ENCODE measurements at places on chromosomes 13 and 19.

DNA sequence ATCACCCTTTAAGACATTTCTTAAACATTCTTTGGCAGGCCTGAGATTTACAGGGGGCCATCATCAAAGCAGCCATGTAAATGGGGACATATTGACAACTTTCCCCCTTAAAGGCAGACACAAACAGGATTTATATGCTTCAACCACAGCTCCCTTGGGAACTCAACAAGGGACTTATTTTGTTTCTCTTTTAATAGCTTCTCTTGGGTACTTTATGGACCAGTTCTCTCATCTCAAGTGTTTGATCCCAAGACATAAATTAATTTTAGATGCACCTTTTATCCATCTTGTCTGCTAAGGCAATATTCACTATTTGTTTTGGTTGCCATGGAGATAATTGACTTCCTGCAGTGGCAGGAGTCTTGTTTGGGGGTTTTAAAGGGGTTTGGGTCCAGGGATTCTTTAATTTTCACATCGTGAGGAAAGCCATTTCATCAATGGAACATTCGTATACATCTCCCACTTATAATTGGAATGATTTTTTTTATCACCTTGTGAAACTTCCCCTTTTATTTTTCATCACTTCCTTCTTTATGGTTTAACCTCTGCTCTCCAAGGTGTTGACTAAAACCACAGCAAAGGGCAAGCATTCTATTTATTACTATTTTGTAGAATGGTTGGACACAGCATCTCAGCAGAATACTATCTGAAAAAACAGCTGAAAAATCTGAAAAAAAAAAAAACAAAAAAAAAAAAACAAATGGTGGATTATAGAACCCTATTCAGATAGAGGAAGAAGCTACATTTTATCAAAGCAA lies 726.0 kb downstream of the DIAPH3 start:
- no peak for DNase-seq

DNA sequence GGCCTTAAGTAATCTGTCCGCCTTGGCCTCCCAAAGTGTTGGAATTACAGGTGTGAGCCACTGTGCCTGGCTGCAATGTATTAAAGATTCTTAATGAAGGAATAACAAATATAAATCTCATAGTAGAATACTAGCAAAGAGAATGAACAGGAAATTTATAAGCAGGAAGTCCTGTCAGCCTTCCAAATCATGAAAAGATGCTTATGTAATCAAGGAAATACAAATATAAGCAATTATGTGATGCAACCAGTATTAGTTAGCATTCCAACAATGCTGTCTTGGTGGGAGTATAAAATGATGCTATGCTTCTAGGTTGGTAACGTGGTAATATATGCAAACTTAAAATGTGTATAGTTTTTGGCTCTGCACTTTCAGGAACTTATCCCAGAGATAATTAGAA lies 133.8 kb downstream of the PDS5B start:
- no peak for DNase-seq

GRCh38 chr19:47247308-47247990 lies 8.9 kb upstream of the CCDC9 start:
- DNase-seq, result peak; percentile 87

- no peak for DNase-seq
Measured at GRCh38 chr19:14722127-14722526, 32.3 kb downstream of the ZNF333 start.

DNA sequence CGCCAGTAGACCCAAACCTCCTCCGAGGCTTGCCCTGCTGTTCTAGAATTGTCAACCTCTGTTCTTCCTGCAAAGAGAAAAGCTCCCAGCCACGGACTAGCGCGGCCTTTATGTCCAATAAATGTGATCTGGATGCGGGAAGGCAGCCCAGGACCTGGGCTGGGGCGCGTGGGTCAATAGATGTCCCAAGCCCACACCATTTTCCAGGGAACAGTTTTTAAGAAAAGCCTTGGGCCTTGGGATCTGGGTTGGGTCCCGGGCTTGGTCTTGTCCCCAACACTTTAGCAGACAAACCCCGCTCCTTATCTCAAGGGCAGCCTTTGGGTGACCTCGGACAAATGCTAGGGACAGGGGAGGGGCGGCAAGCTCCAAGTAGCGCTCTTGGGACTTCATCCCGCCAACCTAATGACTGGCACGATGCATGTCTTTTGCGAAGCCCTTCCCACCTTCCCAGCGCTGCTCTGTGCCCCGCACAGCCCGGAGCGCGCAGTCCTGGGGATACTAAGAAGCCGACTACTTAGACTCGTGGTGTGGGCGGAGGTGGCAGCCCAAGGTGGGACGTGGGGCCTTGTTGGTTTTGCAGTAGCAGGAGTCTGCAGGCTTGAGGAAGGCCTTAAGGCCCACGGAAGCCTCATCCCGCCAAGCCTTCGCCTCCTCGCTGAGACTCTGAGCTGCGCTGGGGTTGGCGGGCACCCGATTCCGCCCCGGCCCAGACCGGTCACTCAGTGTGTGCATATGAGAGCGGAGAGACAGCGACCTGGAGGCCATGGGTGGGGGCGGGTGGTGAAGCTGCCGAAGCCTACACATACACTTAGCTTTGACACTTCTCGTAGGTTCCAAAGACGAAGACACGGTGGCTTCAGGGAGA lies 10.8 kb downstream of the SOX21 start:
- DNase-seq, result no peak

DNA sequence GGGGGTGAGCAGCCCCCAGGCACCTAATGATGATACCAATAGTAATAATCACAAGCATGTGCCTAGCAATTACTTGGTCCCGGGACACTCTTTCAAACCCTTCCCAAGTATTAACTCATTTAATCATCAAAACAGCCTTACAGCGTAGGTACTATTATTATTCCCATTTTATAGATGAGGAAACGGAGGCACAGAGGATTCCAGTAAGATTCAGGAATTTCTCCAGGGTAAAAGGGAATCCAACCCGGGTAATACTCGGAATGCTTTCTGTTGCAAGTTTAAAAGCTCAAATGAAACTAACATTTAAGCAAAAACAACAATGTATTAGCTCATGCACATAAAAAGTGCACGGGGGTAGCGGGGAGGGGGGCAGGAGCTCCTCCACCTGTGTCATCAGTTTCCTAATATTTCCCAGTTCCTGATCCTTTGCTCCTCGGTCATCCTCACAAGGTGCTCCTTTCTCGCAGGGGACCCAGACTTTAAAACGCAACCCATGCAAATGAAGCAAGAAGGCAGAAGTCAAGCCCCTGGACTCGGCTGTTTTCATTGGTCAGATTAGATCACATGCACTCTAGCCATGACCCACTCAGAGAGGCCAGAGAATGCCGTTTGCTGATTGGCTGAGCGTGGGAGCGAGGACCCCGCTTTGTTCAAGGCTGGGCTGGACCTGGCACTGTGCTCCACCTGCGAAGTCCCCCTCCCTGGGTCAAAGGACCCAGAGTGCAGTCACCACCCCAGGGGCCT lies 38.3 kb upstream of the C19orf12 start:
- no peak for DNase-seq

DNA sequence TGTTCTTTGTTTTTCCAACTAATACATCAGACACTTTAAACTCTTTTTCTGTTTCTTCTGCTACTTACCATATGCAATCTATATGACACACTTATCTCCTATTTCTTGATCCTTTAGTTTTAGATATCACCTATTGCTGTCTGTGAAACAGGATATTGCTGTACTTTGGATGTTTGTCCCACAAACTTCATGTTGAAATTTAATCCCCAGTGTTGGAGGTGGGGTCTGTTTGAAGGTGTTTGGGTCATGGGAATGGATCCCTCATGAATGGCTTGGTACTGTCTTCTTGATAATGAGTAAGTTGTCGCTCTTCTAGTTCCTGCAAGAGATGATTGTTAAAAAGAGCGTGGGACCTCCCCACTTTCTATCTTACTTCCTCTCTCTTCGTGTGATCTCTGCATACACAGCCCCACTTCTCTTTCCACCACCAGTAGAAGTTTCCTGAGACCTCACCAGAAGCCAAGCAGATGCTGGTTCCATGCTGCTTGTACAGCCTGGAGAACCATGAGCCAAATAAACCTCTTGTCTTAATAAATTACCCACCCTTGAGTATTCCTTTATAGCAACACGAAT lies 244.2 kb downstream of the NHLRC3 start:
- DNase-seq, result no peak

- no peak for DNase-seq
Measured at GRCh38 chr19:30549151-30549550, 177.0 kb downstream of the ZNF536 start.

GRCh38 chr13:38398711-38399493 lies 49.3 kb downstream of the UFM1 start:
- DNase-seq, result no peak

- no peak for DNase-seq
Measured at GRCh38 chr19:7912697-7913564, 1.7 kb upstream of the TGFBR3L start.

DNA sequence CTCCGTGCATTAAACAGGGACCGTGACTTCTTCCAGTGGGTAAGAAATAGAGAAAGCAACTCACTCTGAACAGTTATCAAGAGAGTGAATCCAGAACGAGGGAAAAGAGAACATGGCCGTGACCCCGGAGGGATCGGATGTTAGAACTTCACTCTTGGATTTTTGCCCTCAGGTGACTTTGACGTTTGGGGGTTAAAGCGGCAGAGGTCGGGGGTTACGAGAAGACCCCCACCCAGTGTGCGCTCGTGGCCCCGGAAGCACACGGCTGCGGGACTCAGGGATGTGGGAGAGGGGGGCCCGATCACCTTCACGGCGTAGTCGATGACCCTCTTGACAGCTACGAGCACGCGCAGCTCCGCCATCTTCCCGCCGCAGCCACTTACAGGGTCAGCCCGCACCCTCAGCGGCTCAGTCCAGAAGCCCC lies at the start of gene ETFB:
TSS of gene ETFB (minus strand) at position 424 of the 424 bp plus-strand sequence. CDS start at position 362, 62 bp downstream.
- DNase-seq, result no peak

DNA sequence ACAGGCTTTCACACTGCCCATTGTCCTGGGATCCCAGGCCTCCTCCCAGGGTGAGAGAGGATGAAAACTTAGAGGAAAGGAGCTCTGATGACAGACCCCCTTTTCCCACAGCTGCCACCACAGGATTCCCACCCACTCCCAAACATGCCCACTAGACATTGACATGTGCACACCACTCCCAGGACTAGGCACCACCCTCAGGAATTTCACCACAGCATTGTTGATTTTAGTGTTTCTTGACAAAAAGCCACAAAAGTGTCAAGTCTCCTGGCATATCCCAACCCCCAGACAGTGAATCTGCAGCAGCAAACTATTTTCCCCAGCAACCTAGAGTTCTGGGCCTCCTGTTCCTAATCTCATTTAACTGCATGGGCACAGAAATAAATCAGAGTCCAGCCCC lies 10.1 kb downstream of the ZNF714 start:
- DNase-seq, result no peak

- DNase-seq, result no peak
Measured at GRCh38 chr19:42177686-42178019, 39.8 kb downstream of the DEDD2 start.

- peak; percentile 45 for DNase-seq
Measured at GRCh38 chr19:17125728-17126677, 50.4 kb downstream of the MYO9B start.

DNA sequence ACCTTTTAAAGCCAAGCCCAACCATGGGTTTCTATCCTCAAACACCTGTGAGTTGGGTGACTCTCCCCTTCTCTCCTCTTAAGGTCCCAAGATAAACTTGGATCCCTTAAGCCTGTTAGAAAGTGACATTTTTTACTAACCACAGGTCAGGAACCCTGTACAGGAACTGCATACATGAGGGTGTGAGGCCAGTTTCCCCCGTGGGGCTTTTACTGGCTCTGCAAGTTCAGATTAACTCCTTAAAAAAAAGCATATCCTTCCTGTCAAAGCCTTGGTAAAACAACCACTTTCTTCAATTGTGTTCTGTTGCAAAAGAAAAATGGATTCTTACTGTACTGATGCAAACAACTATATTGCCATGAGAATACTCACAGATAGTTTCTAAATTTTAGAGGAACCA lies 2638.7 kb upstream of the PCDH20 start:
- DNase-seq, result no peak

- DNase-seq, result no peak
Measured at GRCh38 chr13:50731400-50731799, 112.1 kb downstream of the DLEU7 start.

GRCh38 chr13:80101040-80101439 lies 239.9 kb downstream of the SPRY2 start:
- DNase-seq, result no peak

DNA sequence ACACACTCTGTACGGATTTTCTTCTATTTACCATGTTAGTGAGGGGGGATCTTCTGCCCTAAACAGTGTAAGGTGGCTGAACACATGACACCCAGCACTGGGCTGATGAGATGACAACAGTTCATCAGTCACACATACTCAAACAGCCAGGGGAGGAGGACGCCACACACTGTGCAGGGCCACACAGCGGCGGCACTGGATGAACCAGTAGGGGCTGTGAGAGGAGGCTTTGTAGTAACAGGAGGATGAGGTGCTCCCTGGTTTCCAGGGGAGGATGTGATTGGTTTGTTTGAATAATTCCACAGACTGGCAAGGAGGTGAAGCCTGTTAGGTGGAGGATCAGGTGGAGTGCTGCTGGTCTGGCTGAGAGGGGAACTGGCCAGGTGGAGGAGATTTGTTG lies 16.3 kb upstream of the GTF3A start:
- DNase-seq, result no peak

- DNase-seq, result peak; percentile 71
Measured at GRCh38 chr19:1074544-1075283, 7.7 kb downstream of the ARHGAP45 start.

- DNase-seq, result no peak
Measured at GRCh38 chr19:56177564-56178243, 1.9 kb downstream of the GALP start.

DNA sequence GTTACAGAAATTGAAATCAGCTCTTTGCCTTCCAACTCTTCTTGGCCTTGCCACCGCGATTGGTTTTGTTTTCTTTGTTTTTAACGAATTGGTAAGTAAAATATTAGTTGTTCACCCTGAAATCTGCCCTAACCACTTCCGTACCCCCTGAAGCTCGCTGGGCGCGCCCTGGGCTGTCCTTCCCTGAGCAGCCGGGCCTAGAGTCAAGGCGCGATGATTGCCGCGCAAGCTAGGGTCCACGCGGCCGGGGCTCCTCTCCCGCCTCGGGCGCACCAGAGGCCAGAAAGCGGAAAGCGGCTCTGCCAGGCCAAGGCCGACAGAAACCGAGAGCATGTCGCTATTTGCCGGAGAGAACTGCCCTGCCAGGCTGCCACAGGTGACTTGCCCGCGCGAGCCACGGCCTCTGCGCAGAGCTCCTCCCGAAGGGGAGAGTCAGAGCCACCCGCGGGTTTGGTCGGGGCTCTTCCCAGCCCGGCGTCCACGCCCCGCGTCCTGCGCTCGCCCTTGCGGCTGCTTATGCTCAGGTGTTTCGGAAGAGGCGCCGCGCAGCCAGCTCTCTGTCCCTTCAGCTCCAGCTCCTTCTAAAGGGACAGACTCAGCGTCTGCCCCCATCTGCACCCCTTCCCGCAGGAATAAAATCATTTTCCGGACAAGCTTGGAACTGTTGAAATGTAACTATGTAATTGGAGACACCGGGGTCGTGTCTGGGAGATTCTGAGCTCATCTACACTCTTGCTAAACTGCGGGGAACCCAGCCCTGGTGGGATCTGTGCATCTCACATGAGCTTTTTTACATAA lies 6.6 kb upstream of the CDX2 start:
- no peak for DNase-seq

GRCh38 chr13:95858286-95859075 lies 181.5 kb downstream of the DNAJC3 start:
- no peak for DNase-seq

- DNase-seq, result no peak
Measured at GRCh38 chr13:50682002-50682401, 161.5 kb downstream of the DLEU7 start.

GRCh38 chr19:18785179-18786124 lies 5.7 kb downstream of the COMP start:
- peak; percentile 72 for DNase-seq

GRCh38 chr19:15280915-15281683 lies 48.9 kb upstream of the EPHX3 start:
- DNase-seq, result no peak
